Astrocyte (in vitro differentiated cells and primary cell): ENCODE measurements at places on chromosomes 13 and 19. TPM values are rescaled to one million over a fixed set of nuclear protein-coding genes. Genes with fewer than 3 reads are reported as not detected.
A peak's percentile ranks its signal among the peaks of the same experiment; 100 is the strongest.

Gene PTGIR
- 0.50 and 0.52 TPM in 2 replicates for total RNA-seq

Gene CAPN12
- 4.6 and 6.0 TPM in 2 replicates for total RNA-seq

Gene ATP4A
- not detected in 2 replicates for total RNA-seq

Gene ZFP14
- 3.2 and 3.4 TPM in 2 replicates for total RNA-seq

Gene LRRC63
- 0.14 TPM in 1 of 2 replicates, not detected in the other for total RNA-seq

Gene CATSPERD
- total RNA-seq = not detected in 2 replicates

Gene SRRM5
- total RNA-seq = 0.23 TPM in 1 of 2 replicates, not detected in the other

Gene ZNF677
- 28.6 and 29.6 TPM in 2 replicates for total RNA-seq

DNA sequence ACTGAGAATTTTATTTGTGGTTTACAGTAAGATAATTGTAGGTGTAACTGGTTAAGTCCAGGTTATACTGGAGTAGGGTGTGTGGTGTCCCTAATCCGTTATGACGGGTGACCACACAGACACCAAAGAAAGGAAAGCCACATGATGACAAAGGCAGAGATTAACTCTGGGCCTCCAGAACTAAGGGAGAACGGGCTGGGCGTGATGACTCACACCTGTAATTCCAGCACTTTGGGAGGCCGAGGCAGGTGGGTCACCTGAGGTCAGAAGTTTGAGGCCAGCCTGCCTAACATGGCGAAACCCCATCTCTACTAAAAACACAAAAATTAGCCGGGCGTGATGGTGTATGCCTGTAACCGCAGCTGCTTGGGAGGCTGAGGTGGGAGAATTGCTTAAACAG lies 10.2 kb upstream of the FUT2 start:
- no peak for DNase-seq

- DNase-seq = no peak
Observed at GRCh38 chr19:54160182-54160811, 776 bp upstream of the LENG1 start.

DNA sequence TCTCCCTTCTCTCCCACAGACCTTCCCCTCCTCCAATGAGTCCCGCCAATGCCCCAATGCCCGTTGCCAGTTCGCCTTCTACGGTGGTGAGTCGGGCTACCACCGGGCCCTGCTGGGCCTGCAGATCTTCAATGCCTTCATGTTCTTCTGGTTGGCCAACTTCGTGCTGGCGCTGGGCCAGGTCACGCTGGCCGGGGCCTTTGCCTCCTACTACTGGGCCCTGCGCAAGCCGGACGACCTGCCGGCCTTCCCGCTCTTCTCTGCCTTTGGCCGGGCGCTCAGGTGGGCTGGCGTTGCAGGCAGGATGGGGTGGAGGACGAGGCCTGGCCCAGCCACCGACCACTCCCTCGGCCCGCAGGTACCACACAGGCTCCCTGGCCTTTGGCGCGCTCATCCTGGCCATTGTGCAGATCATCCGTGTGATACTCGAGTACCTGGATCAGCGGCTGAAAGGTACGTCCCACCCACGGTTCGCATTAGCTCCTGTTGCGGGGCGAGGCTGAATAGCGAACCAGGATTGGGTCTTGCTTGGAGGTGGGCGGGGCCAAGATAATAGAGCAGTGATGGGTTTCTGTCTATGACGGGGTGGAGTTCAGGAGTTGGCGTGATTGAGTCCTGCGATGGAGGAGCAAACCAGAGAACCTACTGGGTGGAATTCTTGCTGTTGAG lies 11.1 kb downstream of the SLC44A2 start:
- no peak for DNase-seq

DNA sequence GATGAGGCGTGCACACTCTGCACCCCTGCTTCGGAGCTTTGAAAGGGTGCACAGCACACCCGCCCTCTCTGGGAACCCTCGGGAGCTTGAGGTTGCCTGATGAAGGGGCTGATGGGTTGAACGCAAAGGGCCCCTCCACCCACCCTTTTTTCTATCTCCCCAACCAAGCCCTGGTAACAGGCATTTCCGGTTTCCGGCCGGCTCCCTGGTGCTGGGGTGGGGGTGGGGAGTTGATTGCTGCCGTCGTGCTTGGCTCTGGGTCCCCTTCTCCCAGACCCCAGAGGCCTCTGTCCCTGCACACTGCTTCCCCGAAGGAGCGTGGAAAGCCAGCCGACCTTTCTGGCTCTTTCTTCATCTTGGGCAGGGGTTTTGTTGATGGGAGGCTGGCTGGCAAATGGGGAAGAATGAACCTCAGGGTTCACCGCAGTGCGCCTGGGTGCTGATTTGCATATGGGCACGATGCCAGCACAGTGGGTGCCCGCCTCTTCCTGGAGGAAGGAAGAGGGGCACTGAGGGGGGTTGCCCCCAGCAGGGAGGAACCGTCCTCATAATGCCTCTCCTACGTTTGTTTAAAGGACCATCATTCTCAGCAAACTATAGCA lies 29.1 kb downstream of the VAV1 start:
- peak; percentile 1 for DNase-seq

- DNase-seq = no peak
Observed at GRCh38 chr13:33876716-33877394, 58.9 kb downstream of the RFC3 start.

- no peak for DNase-seq
Observed at GRCh38 chr13:27961227-27962085, 7.7 kb downstream of the CDX2 start.
